ENCODE measurements at places on chromosomes 1 and 21. TPM values are rescaled to one million over a fixed set of nuclear protein-coding genes. Genes with fewer than 3 reads are reported as not detected.

DNA sequence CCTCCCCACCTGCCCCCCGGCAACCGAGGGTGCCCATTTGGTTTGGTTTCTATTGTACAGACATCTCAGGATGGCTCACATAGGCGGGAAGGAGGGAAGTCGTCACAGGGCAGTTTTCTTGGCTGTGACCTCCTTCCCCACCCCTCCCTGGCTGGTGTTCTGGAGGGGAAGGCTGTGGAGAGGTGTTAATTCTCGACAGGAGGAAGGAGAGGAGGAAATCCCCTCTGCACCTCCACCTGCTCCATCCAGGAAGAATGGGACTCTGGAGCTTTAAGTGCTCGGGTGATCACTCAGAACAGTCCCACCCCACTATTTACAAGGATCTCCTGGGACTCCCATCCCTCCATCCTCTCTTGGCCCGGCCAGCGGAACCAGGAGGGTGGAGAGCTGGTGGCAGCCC is 7.6 kb downstream of the MEX3A start:
- DNase-seq, result no peak

- no peak for DNase-seq
Observed at GRCh38 chr21:19261731-19262376, 858.3 kb upstream of the TMPRSS15 start.

DNA sequence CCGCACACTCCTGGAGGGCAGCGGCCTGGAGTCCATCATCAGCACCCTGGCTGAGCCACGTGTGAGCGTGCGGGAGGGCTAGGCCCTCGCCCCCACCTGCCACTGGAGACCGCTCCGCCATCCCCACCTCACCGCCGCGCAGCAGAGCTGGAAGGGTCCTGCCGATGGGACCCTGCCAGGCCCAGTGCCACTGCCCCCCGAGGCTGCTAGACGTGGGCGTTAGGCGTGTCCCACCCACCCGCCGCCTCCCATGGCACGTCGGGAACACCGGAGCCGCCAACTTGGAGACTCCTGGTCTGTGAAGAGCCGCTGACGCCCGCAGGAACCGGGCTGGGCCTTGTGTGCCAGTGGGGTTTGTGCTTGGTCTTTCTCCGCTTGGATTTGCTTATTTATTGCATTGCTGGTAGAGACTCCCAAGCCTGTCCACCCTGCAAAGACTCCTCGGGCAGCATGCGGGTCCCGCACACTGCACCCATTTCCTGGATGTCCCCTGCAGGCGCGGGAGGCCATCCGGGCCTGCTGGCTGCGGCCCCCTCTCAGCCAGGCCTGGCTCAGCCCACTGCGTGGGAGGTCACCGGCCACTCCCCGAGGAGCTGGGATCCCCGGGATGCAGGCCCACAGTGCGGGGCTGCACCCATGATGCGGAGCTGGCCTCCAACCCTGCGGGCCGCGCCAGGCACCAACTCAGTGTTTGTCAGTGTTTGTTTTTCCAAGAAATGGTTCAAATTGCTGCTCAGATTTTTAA is 6.0 kb downstream of the LY9 start:
- no peak for DNase-seq

- no peak for DNase-seq
Observed at GRCh38 chr1:61058483-61059245, 23.7 kb upstream of the NFIA start.

- no peak for DNase-seq
Observed at GRCh38 chr1:70993798-70994197, 53.8 kb downstream of the PTGER3 start.

Gene CBR3
- 3.0 TPM for total RNA-seq

Gene MRPS21
- 52.0 TPM for total RNA-seq

Measured in CD4-positive, alpha-beta T cell (primary cell).